ENCODE measurements at places on chromosomes 4 and X. TPM values are rescaled to one million over a fixed set of nuclear protein-coding genes. Genes with fewer than 3 reads are reported as not detected.

CENPVL2 gene
- total RNA-seq = not detected

SPARCL1 gene
- not detected for total RNA-seq

GAGE12F gene
- total RNA-seq = not detected

GRK4 gene
- 34.5 TPM for total RNA-seq

Measured in glutamatergic neuron (in vitro differentiated cells).